NCI-H187 (cell line): ENCODE measurements at places on chromosomes 7 and 10.

DNA sequence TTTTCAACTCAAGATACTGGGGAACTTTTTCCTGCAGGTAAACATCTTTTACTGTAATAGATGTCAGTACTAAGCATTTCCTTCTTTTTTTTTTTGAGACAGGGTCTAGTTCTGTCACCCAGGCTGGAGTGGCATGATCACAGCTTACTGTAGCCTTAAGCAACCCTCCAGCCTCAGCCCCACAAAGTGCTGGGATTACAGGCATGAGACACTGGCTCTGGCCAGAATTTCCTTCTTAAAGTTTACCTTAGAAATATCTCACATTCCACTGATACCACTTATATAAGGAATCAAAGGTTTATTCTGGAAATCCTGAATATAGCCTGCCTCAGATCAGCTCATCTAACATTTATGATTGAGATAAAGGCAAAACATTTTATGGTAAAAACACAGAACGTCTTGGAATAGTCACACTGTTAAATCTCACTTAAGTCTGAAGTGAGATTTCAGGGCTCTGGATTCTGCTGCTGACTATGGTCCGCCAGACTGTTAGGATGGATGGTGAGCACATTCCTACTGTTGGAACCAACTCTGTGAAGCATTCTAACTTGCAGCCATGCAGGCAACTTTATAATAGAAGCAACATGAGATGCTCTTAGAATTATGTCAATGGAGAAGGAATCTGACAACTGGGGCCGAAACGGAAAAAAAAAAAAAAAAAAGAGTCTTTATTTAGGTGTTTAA is 151.9 kb downstream of the ZMYND11 start:
- no peak for DNase-seq

- no peak for DNase-seq
Observed at GRCh38 chr10:4396401-4397283, 429.4 kb upstream of the AKR1E2 start.

GRCh38 chr10:26527018-26527417 is 88.9 kb downstream of the APBB1IP start:
- no peak for DNase-seq

- DNase-seq = no peak
Observed at GRCh38 chr10:8229153-8229552, 174.7 kb downstream of the GATA3 start.

DNA sequence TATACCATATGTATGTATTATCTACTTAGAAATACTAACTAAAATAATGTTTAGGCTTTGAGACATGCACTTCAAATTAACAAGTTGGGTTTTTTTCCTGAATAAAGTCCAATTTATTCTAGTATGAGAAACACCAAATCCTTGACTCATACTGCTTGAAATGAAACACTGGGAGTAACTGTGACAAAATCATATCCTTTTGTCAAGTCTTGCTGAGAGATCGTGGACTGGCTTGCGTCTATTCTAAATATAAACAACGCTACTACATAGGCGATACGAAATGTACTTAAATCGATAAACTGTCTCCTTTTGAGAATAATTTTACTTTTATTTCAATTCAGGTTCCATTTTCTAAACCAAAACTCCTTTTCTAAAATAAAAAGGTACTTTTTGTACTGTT is 16.3 kb downstream of the SMURF1 start:
- DNase-seq = no peak

DNA sequence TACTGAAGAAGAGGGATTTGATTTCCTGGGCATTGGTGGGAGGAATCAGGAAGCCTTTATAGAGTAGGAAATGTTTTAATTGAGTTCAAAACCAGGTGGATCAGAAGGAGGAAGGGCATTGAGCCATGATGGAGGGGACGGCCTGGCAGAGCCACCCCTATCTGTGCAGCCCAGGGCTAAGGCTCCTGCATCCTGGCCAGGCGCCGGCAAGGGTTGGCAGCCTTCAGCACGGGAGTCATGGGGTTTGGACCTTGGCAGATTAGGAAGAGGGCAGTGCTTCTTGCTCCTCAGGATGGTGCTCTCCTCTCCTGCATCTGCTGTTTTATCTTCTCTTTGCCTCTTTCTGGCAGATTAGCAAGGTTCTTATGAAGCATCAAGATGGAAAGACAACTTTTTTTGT is 12.5 kb downstream of the ZNF862 start:
- DNase-seq = no peak

DNA sequence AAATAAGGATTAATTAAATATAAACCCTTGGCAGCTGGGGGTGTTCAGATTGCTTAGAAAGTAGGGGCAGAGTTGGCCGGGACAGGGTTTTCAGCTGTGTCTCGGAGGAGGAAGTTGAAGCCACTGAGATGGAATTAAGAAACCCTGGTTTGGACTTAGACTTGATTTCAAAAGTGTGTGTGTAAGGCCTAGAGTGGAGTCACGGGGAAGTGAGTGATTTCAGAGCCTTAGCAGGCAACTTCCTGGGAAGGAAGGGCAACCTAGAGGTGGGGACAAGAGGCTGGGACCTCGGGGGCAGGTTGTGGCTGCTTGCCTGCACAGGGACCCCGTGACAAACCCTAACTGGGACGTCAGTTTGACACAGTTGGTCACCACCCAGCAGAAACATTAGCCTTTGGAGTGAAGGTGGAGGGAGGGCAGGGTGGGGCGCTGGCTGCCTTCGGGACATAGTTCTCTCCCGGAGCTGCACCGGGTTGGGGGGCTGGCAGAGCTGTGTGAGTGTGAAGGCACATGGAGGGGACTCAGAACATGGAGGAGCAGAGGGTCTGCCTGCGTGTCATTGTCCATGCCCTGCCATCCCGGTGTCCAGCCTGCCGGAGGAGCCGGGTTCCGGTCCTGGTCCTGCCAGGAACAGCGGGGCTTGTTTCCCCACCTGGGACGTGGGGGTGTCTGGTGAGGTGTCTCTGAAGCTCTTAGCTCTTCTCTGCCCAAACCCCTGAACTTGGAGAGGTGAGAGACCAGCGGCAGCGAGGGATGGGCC is 1.8 kb downstream of the BRI3 start:
- DNase-seq = no peak

DNA sequence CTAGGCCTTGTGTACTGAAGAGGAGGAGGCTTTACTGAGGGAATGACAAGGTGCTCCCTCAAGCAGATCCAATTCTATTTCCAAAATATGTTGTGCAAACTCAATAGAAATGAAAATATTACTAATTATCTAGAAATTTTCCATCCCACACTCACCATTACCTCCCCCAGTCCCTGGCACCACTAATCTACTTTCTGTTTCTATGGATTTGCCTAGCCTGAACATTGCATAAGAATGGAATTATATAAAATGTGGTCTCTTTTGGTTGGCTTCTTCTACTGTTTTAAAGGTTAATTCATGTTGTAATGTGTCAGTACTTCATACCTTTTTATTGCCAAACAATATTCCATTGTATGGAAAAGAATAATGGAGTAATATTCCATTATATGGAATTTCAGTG is 18.7 kb upstream of the NUB1 start:
- DNase-seq = no peak

- no peak for DNase-seq
Observed at GRCh38 chr7:139618482-139619366, 95.2 kb downstream of the CLEC2L start.

DNA sequence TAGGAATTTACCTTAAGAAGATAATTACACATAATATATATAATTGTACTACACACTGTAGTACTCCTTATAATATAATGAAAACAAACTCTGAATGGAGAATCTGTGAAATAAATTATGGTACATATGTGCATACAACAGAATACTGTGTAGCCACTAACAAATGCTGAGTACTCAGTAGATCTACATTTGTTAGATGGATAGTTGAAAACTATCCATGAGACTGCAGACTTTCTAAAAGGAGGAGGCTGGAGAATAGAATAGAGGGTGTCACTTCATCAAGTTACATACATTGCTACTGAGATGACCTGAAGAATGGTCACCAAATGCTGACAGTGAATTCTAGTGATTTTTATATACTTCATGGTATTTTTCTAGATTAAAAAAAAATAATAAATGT is 68.7 kb upstream of the OGDHL start:
- no peak for DNase-seq

- no peak for DNase-seq
Observed at GRCh38 chr7:140888087-140888486, 36.6 kb downstream of the BRAF start.

DNA sequence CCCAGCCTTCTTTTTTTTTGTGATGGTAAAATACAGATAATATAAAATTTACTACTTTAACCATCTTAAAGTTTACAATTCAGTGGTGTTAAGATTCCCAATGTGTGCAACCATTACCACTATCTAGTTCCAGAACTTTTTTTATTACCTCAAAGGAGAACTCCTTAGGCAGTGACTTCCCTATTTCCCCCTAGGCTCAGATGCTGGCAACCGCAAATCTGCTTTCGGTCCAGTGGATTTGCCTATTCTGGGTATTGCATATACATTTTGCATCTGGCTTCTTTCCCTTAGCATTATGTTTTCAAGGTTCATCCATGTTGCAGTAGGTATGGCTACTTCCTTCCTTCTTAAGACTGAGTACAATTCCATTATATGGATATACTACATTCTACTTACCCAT is 56.5 kb downstream of the AFAP1L2 start:
- no peak for DNase-seq

DNA sequence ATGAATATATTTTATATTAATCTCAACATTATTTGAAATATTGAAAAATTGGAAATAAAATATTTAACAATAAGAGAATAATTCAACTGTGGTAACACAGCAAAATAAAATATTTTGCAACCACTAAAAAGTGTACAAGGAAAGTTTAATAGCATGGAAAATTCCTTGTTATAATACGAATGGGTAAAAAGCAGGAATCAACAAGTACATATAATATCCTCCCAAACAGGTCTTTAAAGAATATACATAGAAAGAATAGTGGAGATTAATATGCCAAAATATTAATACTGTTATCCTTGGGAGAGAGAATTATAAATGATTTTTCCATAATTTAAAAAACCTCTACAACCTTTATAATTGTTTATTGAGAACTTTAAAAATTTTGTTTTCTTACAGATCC is 1.0 kb downstream of the DNAJC12 start:
- no peak for DNase-seq

DNA sequence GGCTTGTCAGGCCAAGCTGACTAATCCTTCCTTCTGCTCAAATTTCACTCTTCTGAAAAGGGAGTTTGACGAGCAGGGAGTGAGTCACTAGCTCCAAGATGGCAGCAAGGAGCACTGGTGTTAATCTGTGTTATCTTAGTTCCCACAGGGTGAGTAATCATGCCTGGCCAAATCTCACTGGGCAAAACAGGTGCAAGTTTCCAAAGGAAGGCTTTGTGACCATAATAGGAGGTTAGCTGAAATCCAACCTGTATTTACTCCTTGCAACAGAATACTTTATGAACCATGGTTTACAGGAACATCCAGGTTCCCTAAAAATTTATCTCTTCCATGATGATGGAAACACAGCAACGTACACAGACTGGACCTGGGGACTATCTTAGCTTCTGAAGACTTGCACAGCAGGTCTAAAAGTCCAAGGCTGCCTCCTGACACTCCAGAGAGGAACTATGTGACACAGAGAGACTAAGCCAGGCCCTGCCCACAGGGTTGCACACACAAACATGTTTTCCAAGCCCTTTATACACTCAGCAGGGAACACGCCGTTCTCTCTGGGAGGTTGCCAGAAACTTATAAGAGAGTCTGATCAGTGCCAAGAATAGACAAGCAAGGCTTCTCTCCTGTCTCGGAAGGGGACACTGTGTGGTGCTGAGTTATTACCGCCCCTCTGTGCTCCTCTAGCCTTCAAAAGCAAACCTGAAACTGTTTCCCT is 46.3 kb downstream of the PDK4 start:
- no peak for DNase-seq

DNA sequence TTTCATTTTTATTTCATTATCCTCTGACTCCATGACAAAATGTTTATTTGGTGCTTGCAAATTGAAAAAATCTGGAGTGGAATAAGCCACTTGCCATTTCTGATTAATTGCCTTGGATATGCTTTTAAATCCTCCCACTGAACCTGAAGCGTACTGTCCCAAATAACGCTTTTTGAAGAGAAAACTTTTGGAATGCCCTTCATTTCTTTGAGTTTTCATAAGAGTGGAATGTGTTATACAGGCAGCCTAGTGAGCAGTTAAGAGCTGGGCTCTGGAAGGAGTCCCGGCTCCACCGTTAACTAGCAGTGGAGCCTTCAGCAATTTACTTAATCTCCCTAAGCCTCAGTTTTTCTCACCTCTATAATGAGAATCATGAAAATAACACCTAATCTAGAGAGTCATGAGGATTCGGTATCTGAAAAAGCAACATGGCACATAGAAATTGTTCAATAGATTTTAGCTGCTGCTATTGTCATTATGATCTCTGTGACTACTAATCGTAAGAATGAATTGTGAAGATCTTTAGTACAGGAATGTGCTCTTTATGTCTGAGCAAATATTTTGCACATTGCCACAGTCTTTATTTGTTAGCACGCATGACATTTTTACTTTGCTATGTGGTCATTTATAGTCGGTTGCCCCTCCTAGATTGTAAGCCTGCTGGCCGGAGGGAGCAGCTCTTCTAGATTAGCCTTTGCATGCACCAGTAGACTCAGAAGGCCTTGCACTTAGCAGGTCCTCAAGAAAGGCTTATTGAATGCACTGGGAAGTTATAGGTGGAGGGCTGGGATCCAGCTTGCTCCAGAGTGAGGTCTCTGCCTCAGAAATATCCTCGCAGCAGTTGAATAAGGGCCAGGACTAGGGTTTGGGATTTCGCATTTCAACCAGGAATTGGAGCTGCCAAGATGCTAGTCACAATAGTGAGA is 59.4 kb downstream of the PLCE1 start:
- no peak for DNase-seq

- no peak for DNase-seq
Observed at GRCh38 chr7:54349229-54349628, 192.9 kb upstream of the VSTM2A start.
